NT2/D1 (cell line): ENCODE measurements at places on chromosomes 4 and X.

- no peak for DNase-seq
Measured at GRCh38 chr4:55781341-55781740, 38.2 kb upstream of the EXOC1L start.

- DNase-seq, result no peak
Measured at GRCh38 chr4:134189480-134189879, 12.1 kb downstream of the PABPC4L start.

- DNase-seq, result no peak
Measured at GRCh38 chr4:13461191-13461905, 22.8 kb downstream of the RAB28 start.

- no peak for DNase-seq
Measured at GRCh38 chr4:59987289-59987688, 1212.8 kb upstream of the ADGRL3 start.

GRCh38 chr4:144450526-144450925 is 195.4 kb upstream of the HHIP start:
- no peak for DNase-seq

DNA sequence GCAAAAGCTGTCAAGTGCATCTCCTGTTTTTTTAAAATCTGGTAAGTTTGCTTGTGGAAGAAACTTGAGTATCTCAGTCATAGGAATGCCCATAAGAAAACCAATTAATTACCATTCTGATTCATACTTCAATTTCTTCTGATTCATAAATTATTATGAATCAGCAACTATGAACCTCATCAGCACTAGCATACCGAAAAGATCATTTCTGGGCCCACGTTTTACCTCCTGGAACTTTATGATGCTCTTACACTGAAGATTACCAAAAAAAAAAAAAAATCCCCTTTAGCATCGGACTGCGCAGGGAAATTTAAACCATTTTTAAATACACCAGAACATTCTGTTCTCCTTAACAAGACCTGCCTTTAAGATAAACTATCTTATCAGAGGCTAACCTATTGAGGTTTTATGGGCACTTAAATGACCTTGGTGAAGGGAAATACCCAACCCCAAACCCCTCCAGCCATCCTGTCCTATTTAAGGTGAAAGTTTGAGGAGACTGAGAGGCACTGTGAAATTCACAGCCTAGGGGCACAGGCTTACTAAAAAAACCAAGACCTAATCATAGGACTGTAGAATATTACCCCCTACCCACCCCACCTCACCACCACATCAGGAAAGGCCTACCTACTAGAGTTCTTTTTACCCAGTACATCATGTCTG is 38.2 kb upstream of the ABCG2 start:
- DNase-seq, result no peak

DNA sequence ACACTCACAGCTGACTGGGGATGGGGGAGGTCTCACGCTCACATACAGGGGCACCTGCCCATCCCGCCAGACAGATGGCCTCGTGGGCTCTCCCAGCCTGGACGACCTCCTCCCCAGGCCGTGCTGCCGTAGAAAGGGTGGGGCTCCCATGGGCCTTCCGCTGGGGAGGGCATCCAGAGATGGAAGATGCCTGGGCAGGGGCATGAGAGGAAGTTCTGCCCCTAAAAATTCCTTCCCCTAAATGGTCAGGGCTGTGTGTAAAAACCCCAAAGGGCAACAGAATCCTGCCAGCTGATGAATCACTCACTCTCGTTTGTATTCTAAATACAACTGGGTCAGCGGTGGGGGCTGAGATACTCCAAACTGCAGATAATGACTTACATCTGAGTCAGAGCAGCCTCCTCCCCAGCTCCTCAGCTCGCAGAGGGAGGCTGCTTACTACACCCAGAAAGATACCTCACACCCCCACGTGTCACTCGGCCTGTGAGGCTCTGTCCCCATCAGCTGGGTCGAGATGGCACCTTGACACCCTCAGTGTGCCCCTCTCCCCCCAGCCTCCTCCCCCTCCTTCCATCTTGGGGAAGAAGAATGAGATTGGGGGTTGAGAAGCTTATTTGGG is 10.1 kb downstream of the WDR1 start:
- DNase-seq, result peak; percentile 42

DNA sequence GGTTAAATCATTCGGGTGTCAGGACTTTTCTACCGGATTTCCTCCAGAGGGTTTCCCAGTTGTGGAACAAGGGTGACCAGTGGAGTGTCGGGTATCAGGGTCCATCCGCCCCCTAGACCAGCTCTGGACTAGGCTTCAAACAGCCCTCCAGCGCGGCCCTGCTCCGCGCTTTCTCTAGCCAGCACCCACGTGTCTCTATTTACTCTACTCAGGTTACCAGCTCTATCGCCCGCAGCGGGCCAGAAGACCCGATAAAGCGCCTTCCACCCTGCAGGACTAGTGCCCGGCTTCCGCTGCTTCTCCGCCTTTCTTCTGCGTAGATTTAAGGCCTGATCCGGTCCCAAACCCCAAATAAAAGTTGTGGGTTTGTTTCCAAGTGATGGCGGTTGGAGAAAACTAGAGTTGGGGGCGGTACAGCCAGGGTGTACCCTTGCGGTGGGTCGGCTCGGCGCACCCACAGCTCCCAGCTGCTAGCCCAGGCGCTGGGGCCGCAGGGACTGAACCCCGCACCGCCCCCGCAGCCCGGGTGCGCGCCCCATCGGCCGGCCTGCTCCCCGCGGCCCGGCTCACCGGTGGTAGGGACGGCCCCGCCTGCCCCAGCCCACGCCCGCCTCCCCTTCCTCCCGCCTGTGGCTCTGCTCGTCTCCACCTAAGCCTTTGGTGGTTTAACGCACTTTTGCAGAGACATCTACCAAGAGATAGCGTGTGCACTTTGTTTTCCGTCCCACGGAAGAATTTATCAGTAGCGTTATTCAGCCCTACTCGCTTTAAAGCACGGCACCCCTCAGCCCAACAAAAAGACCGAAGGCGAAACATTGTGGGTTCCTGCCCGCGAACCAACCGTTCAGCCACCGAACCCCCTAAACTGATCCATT is 2.1 kb downstream of the LEF1 start:
- no peak for DNase-seq

DNA sequence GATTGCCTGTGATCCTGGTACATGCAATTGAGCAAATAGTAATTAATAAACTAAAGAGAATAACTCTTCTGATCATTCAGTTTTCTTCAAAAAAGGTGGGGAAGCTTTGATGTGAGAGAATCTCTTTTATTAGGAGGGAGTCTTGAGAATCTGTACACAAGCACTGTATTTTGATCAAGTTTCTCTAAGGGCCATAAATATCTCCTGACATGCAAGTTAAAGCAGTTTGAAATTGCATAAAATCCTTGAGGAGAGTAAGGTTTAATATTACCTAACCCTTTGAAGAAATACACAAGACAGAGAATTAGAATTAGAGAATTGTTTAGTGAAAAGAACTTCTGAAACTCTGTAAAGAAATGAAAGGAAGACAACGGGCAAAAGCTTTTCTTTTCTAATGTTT is 326.9 kb downstream of the FAT4 start:
- DNase-seq, result no peak

DNA sequence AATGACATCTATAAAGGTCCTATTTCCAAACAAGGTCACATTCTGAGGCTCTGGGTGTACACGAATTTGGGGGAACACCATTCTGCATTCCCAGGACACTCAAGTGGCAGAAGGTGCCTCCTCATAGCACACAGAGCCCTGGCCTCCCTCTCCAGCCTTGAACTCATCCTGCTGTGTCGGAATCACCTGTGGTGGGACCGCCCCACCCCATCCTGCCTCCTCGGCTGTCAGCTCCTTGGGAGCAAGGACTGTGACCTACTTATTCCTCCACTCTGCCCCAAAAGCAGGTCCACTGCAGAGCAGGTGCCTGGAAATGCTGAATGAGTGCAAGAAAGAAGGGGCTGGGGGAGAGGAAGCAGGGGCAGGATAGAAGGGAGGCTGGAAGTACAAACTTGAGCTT is 33.5 kb downstream of the HTRA3 start:
- DNase-seq, result no peak

GRCh38 chr4:165010991-165011390 is 20.8 kb upstream of the TRIM60 start:
- DNase-seq, result no peak

GRCh38 chr4:87078987-87079486 is 141.4 kb downstream of the KLHL8 start:
- no peak for DNase-seq

GRCh38 chrX:43643201-43643600 is 12.9 kb upstream of the MAOA start:
- DNase-seq, result no peak

- no peak for DNase-seq
Measured at GRCh38 chrX:64205441-64205734, at the start of gene AMER1. Gene AMER1, minus strand, starts transcription at chrX:64205708. Its CDS starts 12,422 bp downstream, at chrX:64193286.

DNA sequence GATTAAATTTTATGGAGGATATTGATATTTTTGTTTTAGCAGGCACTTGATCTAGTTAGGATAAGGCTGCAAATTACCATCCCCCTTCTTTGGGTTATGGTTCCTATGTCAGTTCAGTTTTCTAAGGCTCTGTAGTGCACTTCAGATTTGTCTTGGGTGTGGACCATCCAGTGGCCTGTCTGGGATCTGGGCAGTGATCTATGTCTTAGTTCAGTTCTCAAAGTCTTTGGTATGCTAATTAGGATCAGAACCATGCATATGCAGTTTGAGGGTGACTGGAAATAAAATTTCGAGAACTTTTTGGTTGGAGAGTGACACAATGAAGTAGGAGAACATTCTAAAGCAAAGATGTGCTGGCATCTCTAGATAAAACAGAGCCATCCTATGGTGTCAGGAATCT is 388.2 kb downstream of the MID1IP1 start:
- DNase-seq, result no peak

GRCh38 chr4:98574816-98575215 is 83.6 kb downstream of the TSPAN5 start:
- DNase-seq, result no peak

GRCh38 chrX:134865682-134866255 is 125.0 kb upstream of the SMIM10 start:
- DNase-seq, result no peak

DNA sequence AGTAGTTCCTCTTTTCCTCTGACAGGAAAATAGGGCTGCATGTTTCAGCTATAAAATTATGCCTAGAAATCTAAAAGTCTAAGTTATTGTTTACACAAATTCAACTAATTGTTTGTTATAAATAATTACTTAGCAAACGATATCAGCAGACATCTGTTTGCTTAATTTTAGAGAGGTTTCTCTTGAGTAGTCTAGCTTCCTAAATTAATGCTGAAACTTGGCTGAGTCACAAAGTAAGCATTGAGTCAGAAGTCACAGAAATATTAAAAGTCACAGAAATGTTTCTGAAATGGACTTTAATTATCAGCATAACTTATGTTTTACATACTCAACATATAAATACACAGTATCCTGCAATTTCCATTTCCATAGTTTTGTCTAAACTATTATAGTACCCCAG is 1044.0 kb downstream of the CCSER1 start:
- no peak for DNase-seq

GRCh38 chr4:141248029-141248428 is 27.3 kb downstream of the ZNF330 start:
- DNase-seq, result no peak

- no peak for DNase-seq
Measured at GRCh38 chr4:83599183-83599582, 63.3 kb downstream of the GPAT3 start.

- no peak for DNase-seq
Measured at GRCh38 chrX:50812995-50813842, 775 bp downstream of the SHROOM4 start.

- DNase-seq, result no peak
Measured at GRCh38 chr4:167424341-167425256, 190.3 kb upstream of the SPOCK3 start.

- no peak for DNase-seq
Measured at GRCh38 chr4:53195815-53196661, 169.8 kb downstream of the SCFD2 start.

DNA sequence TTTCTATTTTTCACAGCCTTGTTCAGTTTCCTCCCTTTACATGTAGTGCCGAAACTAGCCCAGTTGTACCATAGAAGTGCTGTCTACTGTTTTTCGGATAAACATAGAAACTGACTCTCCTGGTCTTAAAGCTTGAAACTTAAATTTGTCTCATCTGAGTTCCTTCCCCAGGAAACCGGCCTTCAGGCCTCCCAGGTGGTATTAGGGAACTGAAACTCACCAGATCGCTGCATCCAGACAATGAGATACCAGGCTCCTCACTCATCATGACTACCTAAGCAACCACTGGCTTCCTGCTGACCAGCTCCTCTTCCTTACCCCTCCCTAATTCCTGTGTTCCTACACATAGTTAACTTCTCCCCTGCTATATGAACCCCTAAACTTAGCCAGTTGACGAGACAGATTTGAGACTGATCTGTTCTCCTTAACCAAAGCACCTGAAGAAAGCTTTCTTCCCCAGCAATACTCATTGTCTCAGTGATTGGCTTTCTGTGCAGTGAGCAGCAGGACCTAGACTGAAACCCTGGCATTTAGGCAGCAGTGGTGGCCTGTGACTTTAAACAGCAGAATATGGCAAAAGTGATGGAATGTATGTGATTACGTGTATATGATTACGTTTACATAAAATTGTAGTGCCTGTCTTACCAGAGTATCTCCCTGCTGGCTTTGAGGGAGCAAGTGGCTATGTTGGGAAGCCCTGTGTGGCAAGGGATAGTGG is 959.1 kb upstream of the LCORL start:
- DNase-seq, result no peak

DNA sequence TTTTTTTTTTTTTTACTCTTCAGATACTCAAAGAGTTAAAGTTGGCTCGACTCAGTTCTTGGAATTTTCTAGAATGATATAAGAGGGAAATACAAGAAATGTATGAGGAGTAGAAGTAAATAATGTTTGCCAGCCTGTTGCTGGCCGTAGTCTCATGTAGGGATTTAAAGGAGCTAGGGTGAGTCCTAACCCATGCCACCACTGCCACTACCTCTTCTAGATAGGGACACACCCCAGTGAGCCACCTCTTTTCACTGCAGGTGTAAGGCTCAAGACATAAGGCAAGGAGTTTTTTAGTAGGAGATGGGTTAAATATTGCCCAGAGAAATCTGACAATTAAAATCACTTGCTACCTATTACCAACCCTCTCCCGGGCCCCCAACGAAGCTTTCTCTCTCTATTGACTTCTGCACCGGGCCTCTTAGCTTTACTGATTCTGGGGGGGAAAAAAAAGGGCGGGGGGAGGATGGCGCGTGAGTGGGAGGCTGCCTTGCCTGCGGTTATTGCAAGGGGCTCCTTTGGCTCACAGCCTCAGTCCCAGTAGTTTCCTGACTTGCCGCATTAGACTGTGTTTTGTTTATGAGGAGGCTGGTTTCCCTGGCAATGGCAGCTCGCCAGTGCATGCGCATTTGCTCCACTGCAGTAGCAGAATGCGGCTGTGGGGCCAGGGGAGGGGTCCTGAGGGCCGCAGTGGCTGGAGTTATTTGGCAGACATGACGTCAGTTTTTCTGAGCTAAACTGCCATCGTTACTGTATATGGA is 3.0 kb downstream of the LINC00632 start:
- DNase-seq, result peak; percentile 52
